ENCODE measurements at places on chromosomes 7 and 10.

- DNase-seq: no peak
These were observed 46.8 kb upstream of the SLC29A3 start for GRCh38 chr10:71272056-71272771.

- DNase-seq: no peak
These were observed 5.8 kb downstream of the ACSL5 start for GRCh38 chr10:112379635-112380296.

DNA sequence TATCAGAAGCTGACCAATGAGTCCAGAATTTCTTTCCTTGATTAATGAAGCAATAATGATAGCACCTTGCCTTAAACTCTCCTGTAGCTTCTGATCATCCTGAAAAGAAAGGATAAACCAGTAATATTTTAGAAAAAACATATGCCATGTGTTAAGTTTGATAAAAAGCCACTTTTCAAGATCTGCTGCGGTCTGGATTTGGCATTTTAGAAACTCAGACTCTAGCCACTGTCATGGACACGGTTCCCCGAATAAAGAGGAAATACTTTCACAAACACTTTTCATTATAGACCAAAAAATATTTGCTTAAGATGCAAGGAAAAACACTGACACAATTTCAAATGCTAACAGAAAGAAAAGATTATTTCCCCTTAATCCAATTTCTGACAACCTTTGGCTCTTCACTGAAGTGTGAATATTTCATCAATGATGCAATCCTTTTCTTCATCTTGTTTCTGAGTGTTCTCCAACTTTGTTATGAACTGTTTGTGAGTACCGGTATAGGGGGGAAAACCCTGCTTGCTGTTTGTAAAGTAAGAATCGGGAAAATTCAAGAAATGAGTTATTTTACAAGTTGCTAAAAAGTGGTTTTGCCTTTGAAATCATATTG, 329.5 kb downstream of the CRPPA start:
- DNase-seq: no peak

DNA sequence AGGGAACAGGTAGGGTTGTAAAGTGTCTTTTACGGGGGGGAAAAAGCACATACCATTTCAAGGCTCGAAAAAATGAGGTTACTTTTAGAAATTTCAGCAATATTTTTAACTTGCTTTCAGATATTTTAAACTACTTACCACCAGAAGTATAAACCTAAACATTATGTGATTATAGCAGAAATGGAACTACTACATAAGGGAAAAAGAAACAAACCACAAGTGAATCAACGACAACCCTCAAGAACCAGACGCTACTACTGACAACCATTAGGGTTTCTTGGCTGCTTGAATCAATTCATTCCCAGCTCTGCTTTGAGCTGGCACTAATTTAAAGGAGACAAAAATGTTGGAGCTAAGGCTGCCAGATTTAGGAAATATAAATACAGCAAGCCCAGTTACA, 80.1 kb downstream of the ZFAND4 start:
- no peak for DNase-seq

GRCh38 chr10:27950242-27950564, 48.7 kb downstream of the ODAD2 start:
- DNase-seq: no peak

DNA sequence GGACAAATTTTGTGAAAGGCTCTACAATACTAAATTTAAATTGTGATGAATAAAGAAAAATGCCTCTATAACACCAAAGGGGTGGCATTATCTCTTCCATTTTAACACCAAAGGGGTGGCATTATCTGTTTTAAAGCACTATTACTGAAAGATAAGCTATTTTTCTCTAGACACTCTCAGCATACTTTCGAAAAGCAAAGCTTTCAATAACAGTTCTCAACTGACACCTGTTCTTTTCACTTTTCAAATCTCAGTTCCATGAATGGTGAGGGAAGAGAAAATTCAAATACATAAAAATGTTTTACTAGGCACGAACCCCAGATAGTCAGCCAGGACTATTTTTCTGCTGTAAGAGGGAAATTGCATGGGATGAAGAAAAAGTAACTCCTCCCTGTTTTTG, 103.8 kb downstream of the CPEB3 start:
- DNase-seq: no peak

DNA sequence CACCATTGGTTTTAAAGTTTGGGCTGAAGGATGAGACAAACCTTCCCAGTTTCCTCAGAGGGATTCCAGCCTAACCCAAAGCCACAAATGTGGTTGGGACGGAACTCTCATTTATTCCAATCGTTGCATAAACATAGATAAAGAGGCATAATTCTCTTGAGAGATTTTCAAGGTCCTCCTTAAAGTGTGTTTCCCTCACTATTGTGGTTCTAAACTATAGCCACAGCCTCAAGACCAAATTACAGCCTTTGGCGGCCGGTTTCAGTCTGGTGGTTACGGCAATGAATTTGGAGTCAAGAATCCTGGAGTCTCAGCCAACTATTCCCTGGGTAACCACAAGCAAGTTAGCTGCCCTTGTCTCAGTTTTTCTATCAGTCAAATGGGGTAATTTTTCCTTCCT, 42.6 kb downstream of the SEM1 start:
- DNase-seq: no peak

DNA sequence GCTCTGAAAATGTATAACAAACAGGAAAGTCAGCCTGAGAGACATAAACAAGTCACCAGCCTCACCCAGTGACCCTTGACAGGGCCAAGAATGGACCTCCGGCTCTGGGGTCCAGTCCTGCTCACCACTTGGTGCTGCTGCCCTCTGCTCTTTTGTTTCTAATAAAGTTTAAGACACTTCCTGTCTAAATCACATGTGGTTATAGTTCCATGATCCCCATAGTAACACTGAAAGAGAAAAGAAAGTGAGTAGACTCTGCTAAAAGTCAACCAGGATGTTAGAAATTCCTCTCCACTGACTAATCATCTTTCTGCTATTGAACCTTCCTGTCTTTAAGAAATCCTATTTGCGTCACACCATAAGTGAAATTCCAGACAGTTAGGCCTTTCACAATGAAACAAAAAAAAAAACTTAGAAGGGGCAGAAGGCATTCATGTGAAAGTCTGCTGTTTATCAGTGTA, 179.2 kb upstream of the BET1 start:
- DNase-seq: no peak

GRCh38 chr7:2736411-2736914, 48.5 kb downstream of the AMZ1 start:
- DNase-seq: no peak

DNA sequence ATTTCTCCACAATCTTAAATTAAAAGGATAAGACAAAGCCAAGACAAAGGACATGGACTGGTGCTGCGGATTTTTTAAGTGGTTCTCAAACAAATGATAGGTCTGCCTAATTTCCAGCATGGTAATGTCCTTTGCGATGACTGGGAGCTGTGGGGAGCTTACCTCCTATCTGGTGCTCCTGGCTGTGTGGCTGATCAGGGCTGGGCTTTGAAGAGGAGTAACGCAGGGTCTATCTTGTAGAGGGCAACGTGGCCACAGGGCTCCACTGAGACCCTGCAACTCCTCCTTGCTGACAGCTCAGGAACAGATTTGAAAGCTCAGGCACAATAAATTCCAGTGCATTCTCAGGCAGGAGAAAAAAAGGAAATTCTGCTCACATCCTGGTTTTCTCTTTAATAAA, 103.1 kb upstream of the SFMBT2 start:
- no peak for DNase-seq

- DNase-seq: no peak
These were observed 75.6 kb downstream of the KCNMA1 start for GRCh38 chr10:77561991-77562390.

DNA sequence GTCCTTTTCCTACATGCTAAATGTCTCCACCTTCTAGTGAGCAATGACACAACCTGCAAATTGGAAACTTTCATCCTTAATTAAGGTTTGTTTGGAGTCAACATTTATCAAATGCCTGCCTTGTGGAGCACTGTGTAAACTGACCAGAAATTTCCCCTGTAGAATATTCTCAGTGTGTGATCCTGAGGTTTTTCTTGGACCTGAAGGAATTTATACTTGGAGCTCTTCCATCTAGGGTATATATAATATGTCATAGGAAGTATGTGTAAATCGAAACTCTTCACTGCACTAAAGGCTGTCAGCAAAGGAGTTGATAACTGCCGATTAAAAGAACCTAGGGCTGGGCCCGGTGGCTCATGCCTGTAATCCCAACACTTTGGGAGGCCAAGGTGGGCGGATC, 152.4 kb downstream of the NSUN6 start:
- DNase-seq: no peak

GRCh38 chr7:124922200-124922599, 7.4 kb downstream of the POT1 start:
- no peak for DNase-seq

DNA sequence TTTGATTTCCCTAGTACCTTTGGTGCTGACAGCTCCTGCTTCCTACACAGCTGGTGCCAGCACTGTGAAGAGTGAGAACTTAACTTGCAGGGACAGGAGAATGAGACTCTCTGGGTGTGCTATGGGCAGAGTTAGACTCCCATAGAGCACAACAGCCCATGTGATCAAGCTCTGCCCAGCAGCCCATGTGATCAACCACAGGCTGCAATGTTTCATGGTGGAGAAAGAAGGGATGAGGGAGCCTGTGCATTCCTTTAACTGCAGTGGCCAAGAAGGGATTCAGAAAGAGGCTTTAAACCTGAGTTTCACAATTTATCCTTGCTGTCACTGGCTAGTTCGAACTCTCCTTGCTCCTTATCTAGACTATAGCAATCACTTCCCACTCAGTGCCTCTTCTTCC, 10.0 kb upstream of the MEST start:
- DNase-seq: no peak

DNA sequence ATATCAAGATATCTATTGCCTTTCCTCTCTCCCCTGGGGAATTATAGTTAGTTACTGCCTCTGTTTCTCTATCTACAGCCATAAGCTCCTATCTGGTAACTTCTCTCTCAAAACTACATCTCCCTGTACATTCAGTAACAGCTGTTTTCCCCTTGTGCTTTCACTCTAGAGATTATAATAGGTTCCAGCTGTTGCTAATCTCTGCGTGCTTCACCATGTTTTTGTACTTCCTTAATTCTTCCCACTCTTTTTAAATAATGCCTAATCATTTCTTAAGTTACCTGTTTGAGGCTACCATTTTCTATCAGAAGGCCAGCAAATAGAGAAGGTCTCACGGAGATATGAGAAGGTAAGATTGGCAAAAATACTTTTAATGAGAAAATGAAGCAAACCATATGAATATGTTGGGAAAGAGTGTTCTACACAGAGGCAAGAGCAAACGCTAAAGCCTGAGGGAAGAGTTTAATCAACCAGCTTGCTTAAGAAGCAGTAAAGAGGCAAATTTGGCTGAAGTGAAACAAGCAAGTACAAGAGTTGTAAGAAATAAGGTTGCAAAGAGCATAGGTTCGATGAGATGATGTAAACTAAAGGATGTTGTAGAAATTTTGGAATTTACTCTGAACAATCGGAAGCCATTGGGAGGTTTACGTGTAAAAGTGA, 101.9 kb upstream of the HGF start:
- DNase-seq: no peak

GRCh38 chr10:325282-325681, 190.0 kb downstream of the ZMYND11 start:
- no peak for DNase-seq

DNA sequence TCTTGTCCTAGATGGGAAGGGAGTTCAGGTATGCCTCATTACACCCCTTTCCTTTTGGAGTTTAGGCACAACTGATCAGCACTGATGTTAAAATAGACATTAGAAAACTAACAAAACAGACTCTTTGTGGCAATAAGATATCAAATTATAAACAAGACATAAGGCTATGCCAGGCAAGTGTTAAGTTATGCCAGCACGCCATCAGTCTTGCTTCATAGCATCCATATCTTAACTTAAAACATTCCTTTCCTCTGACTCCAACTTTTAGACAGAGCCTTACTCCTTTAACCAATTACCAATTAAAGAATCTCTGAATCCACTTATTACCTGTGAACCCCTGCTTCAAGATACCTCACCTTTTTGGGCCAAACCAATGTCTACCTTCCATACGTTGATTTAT, 126.2 kb upstream of the ETV1 start:
- no peak for DNase-seq

- no peak for DNase-seq
These were observed 2.1 kb upstream of the SORCS3 start for GRCh38 chr10:104638861-104639589.

DNA sequence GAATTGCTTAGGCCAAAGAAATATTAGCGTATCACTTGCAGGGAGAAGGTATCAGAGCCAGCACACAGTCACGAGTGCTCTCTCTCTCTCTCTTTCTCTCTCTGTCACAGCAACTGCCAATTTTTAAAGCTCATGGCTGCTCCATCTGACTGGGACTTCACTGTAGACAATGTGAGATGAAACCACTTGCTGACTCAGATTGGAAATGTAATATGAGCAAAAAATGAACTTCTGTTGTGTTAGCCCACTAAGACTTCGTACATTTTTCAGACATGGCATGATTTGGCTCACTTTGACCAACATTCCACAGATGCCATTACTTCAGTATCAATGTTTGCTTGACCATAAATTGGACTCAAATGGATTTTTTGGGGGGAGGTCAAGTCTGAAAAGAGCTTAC, 68.1 kb downstream of the DGKB start:
- no peak for DNase-seq

GRCh38 chr10:61565819-61566560, 96.7 kb upstream of the CABCOCO1 start:
- DNase-seq: no peak

DNA sequence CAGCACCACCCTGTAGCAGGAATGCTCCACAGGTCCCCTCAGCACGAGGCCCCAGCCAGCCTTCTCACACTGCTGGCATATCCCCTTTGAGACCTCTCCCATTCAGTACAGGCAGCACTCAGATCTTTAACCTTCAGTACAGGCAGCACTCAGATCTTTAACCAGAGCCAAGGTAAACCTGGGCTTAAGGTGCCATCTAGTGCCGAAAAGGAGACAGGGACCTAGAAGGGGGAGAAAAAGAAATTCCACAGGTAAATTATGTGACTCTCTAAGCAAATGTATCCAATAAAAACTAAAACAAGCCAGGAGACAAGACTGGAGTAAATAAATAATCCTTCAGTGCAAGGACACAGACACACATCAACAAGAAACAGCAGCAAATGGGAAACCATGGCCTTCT, 358.6 kb downstream of the PTPRN2 start:
- DNase-seq: no peak

GRCh38 chr10:34584164-34584563, 230.9 kb downstream of the PARD3 start:
- DNase-seq: no peak

DNA sequence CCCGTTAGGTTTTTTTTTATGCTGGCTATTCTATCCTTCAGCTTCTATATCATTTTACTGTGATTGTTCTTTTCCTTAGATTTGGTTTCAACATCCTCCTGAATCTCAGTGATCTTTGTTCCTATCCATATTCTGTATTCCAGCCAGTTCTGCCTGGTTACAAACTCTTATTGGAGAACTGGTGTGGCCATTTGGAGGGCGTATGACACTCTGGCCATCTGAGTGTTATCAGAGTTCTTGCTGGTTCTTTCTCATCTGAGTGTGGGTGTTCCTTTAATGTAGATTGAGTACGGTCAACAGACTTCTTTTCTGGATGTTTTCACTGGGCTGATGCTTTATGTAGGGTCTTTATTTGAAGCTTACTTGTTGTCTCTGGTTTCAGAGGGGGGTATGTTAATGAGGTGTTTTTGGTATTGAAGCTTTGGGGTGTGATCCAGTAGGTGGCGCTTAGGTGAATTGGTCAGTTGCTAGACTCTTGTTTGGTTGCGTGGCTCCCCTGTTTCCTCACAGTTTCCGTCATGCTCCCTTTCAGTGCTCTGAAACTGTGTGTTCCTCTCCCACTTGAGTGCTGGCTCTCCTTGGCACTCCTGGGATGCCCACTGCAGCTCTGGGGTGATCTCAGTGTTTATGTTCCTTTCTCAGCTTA, 80.7 kb downstream of the FANK1 start:
- DNase-seq: no peak

GRCh38 chr7:115009139-115009538, 87.2 kb downstream of the MDFIC start:
- DNase-seq: no peak

Measured in stimulated activated CD8-positive, alpha-beta memory T cell treated with anti-CD3 and anti-CD28 coated beads, Interleukin-7, amount 100 ng/mL, for 4 hours (primary cell).